ENCODE measurements at places on chromosomes 12 and 14. TPM values are rescaled to one million over a fixed set of nuclear protein-coding genes. Genes with fewer than 3 reads are reported as not detected.
A peak's percentile ranks its signal among the peaks of the same experiment; 100 is the strongest.

The MMP19 gene
- 0.08 TPM for total RNA-seq

The TMCC3 gene
- 2.4 TPM for total RNA-seq

The ZFHX2 gene
- 11.6 TPM for total RNA-seq

- H3K36me3 ChIP-seq = peaks cover 31% of the 10 kb centered on the region
- no peak overlapping the region for H3K27ac ChIP-seq
- no peaks in the 10 kb centered on the region for H3K27me3 ChIP-seq
- peaks cover 12% of the 10 kb centered on the region for H3K4me1 ChIP-seq
Measured at GRCh38 chr14:24147761-24148428, 597 bp downstream of the RNF31 start.

- no peak overlapping the region for H3K4me3 ChIP-seq
- no peaks in the 10 kb centered on the region for H3K4me1 ChIP-seq
- H3K27ac ChIP-seq = no peak overlapping the region
- no peak for DNase-seq
Measured at GRCh38 chr12:26891704-26892103, 46.1 kb downstream of the INTS13 start.

DNA sequence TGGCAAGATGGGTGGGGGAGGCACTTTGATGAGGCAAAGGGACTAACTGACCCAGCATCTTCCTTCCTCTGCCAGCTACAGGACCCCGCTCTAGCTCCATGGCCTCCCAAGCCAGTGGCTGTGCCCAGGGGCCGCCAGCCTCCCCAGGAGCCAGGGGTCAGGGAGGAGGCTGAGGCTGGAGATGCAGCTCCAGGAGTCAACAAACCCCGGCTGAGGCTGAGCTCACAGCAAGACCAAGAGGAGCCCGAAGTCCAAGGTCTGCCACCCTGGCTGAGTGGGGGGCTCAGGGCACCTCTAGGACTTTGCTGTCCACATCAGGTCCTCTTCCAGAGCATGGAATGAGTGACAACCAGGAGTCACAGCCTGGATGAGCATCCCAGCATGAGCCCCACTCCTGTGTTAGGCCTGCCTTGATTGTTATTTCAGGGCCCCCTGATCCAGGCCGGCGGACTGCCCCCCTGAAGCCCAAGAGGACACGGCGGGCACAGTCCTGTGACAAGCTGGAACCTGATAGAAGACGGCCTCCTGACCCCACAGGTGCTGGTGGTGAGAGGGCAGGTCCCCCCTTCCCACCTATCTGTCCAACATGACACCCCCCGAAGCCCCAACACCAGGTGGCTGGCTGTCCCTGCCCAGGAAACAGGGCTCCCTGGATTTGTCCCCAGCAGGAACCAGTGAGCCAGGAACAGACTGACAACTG lies 2.5 kb upstream of the CPNE6 start:
- no peaks in the 10 kb centered on the region for H3K4me1 ChIP-seq
- H3K27ac ChIP-seq = no peak overlapping the region
- H3K36me3 ChIP-seq = no peaks in the 10 kb centered on the region
- DNase-seq = no peak
- H3K27me3 ChIP-seq = no peaks in the 10 kb centered on the region
- no peak overlapping the region for H3K4me3 ChIP-seq

DNA sequence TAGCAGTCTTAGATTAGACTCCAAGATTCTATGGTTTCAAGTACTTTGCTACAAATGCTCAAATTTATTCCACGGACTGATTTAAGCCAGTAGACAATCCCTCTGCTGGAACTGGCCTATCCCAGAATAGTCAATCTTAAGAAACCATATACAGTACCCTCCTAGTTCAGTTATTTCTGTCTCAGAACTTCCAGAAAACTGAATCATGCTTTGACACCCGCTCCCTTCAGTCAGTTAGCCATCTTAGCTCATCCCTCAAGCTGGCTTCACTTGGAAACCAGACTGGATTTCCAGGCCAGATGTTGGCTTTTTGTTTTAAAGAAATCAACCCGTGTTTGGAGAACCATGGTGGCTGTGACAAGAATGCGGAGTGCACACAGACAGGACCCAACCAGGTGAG lies 125.5 kb downstream of the NT5DC3 start:
- H3K4me3 ChIP-seq = no peak overlapping the region
- H3K27ac ChIP-seq = no peak overlapping the region
- H3K27me3 ChIP-seq = no peaks in the 10 kb centered on the region

DNA sequence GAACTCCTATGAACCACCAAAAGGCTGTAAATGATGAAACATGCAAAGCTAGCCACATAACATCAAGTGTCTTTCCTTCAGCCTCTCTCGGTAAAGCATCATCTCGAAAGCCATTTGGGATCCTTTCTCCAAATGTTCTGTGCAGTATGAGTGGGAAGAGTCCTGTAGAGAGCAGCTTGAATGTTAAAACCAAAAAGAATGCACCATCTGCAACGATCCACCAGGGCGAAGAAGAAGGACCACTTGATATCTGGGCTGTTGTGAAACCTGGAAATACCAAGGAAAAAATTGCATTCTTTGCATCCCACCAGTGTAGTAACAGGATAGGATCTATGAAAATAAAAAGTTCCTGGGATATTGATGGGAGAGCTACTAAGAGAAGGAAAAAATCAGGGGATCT lies 61.2 kb downstream of the ATG14 start:
- peak; percentile 25 for DNase-seq
- no peaks in the 10 kb centered on the region for H3K36me3 ChIP-seq
- no peaks in the 10 kb centered on the region for H3K27me3 ChIP-seq
- H3K4me3 ChIP-seq = no peak overlapping the region
- H3K4me1 ChIP-seq = peaks cover 14% of the 10 kb centered on the region
- H3K27ac ChIP-seq = no peak overlapping the region

GRCh38 chr12:75666126-75666938 lies 154.9 kb upstream of the KRR1 start:
- no peaks in the 10 kb centered on the region for H3K27me3 ChIP-seq
- H3K27ac ChIP-seq = no peak overlapping the region
- DNase-seq = no peak
- 0 out of 2 replicates have a peak, but pooled peaks cover 7% of the 10 kb centered on the region for H3K4me1 ChIP-seq
- no peak overlapping the region for H3K4me3 ChIP-seq
- no peaks in the 10 kb centered on the region for H3K36me3 ChIP-seq

- H3K4me1 ChIP-seq = no peaks in the 10 kb centered on the region
- no peak overlapping the region for H3K4me3 ChIP-seq
- no peak for DNase-seq
- H3K27ac ChIP-seq = no peak overlapping the region
- H3K27me3 ChIP-seq = no peaks in the 10 kb centered on the region
Measured at GRCh38 chr14:78593949-78594348, 423.8 kb downstream of the NRXN3 start.

DNA sequence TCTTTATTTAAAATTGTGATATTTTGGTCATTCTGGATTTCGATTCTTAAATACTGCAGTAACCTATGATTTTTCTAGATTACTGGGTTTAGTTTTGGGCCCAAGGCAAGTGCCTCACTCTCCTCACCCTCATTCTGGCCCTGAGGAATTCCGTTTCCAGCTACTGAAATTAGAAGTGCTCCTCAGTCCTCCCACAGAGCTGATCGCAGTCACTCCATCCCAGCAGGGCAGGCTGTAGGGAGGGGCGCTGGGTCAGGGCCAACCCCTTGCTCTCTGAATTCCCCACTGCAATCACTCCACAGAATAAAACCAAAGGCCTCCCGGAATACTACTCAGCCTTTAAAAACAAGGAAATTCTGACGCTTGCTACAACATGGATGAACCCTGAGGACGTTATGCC lies 66.5 kb upstream of the DIO3 start:
- H3K27me3 ChIP-seq = no peaks in the 10 kb centered on the region
- no peaks in the 10 kb centered on the region for H3K36me3 ChIP-seq

DNA sequence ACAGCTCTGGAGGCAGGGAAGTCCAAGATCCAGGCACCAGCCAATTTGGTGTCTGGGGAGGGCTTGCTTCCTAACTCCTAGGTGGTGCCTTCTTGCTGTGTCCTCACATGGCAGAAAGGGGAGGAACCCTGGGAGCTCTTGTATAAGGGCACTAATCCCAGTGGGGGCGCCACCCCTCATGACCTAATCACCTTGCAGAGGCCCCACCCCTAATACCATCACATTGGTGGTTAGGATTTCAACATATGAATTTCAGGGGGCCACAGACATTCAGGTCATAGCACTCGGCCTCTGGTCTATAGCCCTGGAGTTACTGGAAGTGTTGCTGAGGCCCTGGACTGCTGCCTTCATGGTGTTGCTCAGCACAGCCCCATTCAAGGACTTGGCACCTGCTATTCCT lies 14.6 kb downstream of the PSMD9 start:
- no peaks in the 10 kb centered on the region for H3K27me3 ChIP-seq
- H3K4me3 ChIP-seq = no peak overlapping the region
- no peaks in the 10 kb centered on the region for H3K36me3 ChIP-seq
- H3K27ac ChIP-seq = no peak overlapping the region
- H3K4me1 ChIP-seq = no peaks in the 10 kb centered on the region

GRCh38 chr12:41510470-41510869 lies 322.4 kb downstream of the PDZRN4 start:
- no peak overlapping the region for H3K27ac ChIP-seq
- H3K27me3 ChIP-seq = no peaks in the 10 kb centered on the region
- DNase-seq = no peak
- no peaks in the 10 kb centered on the region for H3K36me3 ChIP-seq
- H3K4me3 ChIP-seq = no peak overlapping the region
- H3K4me1 ChIP-seq = peaks cover 11% of the 10 kb centered on the region

DNA sequence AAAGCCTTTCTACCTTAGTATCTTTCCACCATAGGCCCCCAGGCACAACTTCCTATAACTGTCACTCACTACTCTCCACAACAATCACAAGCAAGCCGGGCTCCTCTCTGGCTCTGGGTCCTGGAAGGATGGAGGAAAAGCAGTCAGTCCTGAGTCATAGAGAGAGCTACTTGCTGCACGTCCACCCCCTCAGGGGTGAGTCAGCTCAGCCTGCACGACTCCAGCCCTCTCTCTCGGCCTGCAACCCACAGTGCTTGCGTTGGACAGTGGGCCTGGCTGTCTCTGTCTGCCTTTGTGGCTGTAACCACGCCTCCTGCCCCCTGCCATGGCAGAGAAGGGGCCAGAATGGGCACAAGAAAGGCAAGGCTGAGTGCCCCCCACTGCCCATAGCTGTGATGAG lies 154.1 kb upstream of the FKBP4 start:
- DNase-seq = no peak
- no peaks in the 10 kb centered on the region for H3K27me3 ChIP-seq
- peaks cover 13% of the 10 kb centered on the region for H3K4me1 ChIP-seq
- H3K27ac ChIP-seq = no peak overlapping the region
- no peaks in the 10 kb centered on the region for H3K36me3 ChIP-seq
- H3K4me3 ChIP-seq = no peak overlapping the region

Data from GM23338 (cell line).